Uterus (tissue), 4 donors: ENCODE measurements at places on chromosomes 2 and 18. TPM values are rescaled to one million over a fixed set of nuclear protein-coding genes. Genes with fewer than 3 reads are reported as not detected.

DNA sequence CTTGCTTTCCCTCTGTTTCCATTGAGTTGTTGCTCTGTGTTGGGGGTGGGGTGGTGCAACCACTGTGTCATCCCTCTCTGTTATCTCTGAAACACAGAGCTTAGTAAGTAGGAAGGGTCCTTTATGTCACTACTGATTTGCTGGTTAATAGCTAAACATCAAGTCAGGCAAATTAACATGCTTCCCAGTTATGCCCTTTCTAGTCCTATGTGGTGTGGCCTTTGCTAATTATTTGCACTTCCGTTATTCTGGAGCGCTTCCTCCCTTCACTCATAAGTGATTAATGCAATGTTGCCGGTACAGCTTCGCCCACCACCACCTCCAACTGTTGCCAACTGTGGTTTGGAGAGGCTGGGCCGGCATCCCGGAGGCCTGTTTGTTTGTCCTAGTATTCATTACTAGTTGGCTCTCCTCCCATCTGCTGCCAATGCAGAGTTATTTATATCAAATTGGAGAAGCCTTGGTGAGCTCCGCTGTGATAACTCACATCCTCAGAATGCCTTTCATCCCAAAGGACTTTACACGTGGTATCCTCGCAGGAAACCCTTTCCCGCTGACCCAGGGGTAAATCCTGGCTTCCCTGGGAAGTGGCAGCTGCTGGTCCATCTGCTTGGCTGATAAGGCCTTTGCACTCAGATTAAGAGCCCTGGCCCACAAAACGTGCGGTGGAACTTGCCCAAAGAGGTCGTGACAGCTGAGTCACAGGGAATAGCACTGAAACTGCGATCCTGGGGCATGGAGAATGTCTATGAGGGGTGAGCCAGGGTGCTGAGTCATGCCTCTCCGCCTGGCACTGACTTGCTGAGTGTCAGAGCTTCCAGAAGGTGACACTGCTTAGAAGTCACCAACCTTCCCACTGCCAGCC lies 72.0 kb upstream of the ZCCHC2 start:
- no peaks in the 10 kb centered on the region for H3K36me3 ChIP-seq
- H3K4me1 ChIP-seq: no peaks in the 10 kb centered on the region
- no peaks in the 10 kb centered on the region for H3K27me3 ChIP-seq
- H3K27ac ChIP-seq: peak overlapping the region; percentile 13

- H3K27ac ChIP-seq: no peak overlapping the region
- no peaks in the 10 kb centered on the region for H3K4me1 ChIP-seq
- no peak overlapping the region for H3K4me3 ChIP-seq
Observed at GRCh38 chr2:177287814-177288213, 23.3 kb upstream of the NFE2L2 start.

DNA sequence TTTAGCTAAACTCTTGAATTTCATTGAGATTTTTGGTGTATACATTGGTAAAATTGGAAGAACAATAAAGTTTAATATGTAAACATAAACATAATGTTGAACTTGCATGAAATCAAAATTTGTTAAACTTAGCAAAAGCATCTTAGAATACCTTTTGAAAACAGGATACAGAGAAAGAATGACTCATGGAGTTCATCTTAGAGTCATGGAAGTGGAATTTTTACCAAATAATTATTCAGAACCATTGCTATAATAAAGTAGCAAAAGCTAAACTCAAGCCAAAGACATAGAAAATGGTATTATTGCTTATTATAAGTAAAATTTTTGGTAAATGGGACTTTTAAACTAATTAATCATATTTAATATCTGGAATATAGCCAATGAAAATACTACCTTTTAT lies 841.6 kb upstream of the SLC39A10 start:
- no peak overlapping the region for H3K4me3 ChIP-seq
- no peaks in the 10 kb centered on the region for H3K4me1 ChIP-seq
- no peaks in the 10 kb centered on the region for H3K27me3 ChIP-seq
- no peak for DNase-seq
- H3K27ac ChIP-seq: no peak overlapping the region

DNA sequence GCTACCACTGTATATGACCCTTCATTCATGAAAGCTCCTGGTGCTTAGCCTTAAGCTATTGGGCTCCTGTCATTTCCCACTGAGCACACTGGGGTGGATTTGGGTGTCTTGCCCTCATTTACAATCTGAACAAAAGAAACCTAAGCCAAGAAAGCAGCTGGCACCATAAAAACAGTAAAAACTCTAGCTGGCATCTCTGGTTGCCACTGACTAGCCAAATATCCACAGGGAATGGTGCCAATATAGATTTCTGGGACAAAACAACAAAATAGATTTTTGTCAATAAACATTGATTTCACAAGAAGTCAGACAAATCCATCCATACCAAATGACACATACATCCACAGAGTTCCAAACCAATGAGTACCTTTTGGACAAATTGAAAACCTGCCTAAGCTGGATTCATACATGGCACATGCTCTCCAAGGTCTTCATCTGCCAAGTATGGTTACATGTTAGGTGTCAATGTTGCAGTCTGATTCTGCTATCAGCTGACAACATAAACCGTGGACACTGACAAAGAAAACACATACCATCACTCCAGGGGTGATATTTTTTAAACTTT lies 1081.5 kb upstream of the ZEB2 start:
- H3K4me3 ChIP-seq: no peak overlapping the region
- no peaks in the 10 kb centered on the region for H3K4me1 ChIP-seq
- H3K27ac ChIP-seq: no peak overlapping the region
- H3K27me3 ChIP-seq: no peaks in the 10 kb centered on the region
- DNase-seq: no peak

DNA sequence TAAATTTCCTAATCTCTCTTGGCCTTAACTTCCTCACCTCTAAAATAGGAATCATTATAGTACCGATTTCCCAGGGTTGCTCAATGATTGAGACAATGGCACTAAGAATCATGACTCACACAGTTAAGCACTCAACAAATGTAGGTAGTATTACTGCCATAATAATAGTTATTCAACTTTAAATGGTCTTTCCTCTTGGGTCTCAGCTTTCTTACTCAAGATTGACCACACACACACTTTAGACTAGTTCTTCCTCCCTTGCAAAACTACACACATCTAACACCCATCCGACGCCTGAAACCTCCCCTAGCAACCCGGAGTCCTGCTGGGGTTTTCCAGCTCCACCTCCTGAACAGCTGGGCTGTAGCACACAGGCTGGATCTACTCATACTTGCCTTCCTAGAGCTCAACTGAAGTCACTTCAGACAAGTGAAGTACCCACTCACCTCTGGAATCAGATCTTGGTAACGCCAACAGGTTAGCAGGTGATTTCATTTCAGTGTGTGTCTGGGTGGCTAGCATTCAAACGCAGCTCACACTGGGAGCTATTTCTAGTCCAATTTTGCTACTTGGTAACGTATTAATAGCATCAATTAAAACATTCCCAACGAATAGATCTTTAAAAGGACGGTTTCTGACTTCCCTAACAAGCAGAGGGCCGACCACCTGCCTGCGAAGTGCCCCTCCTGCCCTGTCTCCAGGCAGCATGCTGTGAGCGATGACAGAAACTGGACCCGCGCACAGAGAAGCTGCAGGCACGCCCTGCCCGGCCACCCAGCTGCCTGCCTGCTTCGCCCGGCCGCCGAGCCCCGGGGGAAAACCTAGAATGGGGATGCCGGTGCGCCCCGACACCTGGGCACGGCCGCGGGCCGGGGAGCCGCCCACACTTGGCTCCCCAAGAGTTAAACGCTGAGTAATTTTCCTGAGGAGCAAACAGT lies 1.1 kb downstream of the UXS1 start:
- H3K36me3 ChIP-seq: no peaks in the 10 kb centered on the region
- H3K4me3 ChIP-seq: peak overlapping the region; percentile 92
- H3K4me1 ChIP-seq: no peaks in the 10 kb centered on the region
- H3K27me3 ChIP-seq: no peaks in the 10 kb centered on the region
- peak overlapping the region; percentile 70 for H3K27ac ChIP-seq
- DNase-seq: peak; percentile 27

DNA sequence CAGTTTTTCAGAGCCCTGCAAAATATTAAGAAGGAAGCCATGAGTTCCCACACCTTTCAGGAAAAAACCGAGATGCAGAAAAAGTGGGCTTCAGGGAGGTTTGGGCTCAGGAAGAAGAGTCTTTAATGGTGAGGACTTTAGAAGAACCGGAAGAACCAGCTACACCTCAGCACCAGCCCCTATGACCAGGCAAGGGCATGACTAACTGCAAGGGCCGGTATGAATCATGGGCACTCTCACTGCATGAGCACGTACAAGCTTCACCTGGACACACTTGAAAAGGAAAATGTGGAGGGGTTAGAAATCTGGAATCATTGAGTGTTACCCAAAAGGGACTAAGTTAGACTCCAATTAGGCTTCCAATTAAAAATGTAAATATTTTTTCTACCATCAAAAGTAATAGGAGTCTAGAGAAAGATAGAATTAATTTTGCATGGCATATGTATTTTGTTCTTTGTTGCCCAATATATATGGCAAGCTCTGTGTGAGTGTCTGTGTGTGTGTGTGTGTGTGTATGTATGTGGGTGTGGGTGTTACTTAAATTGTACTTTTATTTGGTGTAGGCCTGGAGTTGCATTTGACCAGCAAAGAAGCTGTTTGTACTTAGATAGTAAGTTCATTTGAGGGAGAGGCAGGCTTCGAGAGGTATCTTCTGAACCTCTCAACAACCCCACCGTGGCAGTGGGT lies 66.5 kb upstream of the THUMPD2 start:
- no peaks in the 10 kb centered on the region for H3K27me3 ChIP-seq
- H3K4me1 ChIP-seq: no peaks in the 10 kb centered on the region
- no peak overlapping the region for H3K27ac ChIP-seq
- no peaks in the 10 kb centered on the region for H3K36me3 ChIP-seq
- H3K4me3 ChIP-seq: no peak overlapping the region

DNA sequence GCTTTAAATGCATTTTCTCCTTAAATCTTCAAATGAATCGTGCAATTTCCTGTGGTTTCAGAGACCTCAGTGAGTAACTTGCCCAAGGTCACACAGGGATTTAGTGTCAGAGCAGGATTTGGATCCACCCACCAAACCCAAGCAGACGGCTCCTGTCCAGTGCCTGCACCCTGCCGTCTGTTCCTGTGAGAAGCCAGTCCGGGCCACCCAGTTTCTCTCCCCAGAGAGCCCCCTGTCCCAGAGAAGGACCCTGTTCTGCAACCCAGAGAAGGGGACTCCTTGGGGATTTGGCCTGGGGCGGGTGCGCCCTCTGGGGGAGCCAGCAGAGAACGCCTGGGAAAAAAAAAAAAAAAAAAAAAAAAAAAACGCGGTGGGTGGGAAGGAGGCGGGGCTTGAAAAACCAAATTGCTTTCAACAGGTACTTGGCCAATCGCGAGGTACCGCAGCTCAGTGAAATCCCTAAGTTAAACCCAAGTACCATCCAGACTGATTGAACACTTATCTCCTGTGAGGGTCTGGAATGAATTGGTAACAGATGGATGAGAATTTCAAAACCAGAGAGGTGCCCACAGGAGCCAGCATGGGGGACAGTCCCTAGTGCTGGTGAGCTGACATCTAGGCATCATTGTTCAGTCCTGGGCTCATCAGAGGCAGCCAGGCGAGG lies 30.9 kb upstream of the REEP1 start:
- H3K36me3 ChIP-seq: no peaks in the 10 kb centered on the region
- no peaks in the 10 kb centered on the region for H3K4me1 ChIP-seq
- H3K27me3 ChIP-seq: no peaks in the 10 kb centered on the region
- peak; percentile 37 for DNase-seq

DNA sequence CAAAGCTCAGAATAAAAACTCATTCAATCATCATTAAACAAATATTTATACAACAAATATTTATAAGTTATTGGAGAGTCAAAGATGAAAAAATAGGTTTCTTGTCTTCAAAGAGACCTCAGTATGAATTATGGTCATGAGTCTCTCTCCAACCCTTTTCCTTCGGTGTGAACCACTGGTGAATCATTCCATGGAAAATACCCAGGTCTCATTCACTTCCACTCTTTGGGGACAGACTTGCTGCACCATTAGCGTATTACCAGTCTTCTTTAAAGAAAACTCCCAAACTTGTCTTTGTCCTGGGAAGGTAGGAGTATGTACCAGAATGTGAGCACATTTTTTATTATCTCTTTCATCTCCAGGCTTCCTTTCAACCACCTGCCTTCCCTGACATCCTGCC lies 257.4 kb upstream of the RBMS1 start:
- no peaks in the 10 kb centered on the region for H3K27me3 ChIP-seq
- H3K27ac ChIP-seq: peak overlapping the region; percentile 57
- no peak overlapping the region for H3K4me3 ChIP-seq
- no peaks in the 10 kb centered on the region for H3K36me3 ChIP-seq

DNA sequence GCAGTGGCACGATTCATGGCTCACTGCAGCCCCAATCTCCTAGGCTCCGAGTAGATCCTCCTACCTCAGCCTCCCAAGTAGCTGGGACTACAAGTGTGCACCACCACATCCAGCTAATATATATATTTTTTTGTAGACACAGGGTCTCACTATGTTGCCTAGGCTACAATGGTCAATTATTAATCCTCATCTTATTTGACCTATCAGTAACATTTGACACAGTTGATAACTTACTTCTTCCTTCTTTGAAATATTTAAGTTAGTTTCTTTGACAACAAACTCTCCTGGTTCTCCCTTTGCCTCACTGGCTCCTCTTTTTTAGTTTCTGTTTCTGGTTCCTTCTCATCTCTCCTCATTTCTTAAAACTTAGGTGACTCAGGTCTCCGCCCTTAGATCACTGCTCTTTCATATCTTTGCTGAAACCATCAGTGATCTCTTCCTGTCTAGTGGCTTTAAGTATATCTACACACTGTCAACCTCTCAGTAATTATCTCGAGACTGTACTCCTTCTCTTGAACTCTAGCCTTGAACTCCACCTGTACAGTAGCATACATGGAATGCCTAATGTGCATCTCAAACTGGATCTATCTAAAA lies 11.5 kb downstream of the PGAP1 start:
- H3K4me3 ChIP-seq: no peak overlapping the region
- DNase-seq: no peak
- H3K27me3 ChIP-seq: no peaks in the 10 kb centered on the region
- H3K36me3 ChIP-seq: no peaks in the 10 kb centered on the region
- no peak overlapping the region for H3K27ac ChIP-seq

- DNase-seq: no peak
Observed at GRCh38 chr2:111105926-111106325, 14.8 kb upstream of the BCL2L11 start.

DNA sequence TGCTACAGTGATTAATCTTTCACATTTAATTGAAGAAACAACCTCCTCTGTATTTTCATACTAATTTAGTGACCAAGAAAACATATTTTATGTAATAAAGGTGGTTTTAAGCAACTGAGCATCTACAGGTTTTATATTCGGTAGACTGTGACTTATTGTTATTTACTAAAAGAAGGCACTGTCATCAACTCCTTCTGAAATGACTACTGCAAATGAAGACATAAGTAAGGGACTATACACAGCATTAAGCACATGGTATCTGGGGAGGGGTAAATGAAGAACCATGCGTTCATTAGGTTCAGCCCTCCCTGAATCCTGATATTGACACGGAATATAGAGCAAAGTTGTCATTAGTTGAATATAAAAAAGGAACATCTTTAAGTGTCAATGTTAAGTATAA lies 4.3 kb downstream of the CDH20 start:
- DNase-seq: no peak
- H3K36me3 ChIP-seq: no peaks in the 10 kb centered on the region
- no peak overlapping the region for H3K27ac ChIP-seq
- H3K27me3 ChIP-seq: peaks cover 10% of the 10 kb centered on the region

Gene HK2
- 0.29 TPM for total RNA-seq

Gene CNDP2
- total RNA-seq: 121 TPM

Gene KDSR
- 24.1 TPM for total RNA-seq

Gene DCC
- total RNA-seq: 0.40 TPM
